T-helper 17 cell (primary cell): ENCODE measurements at places on chromosomes 3 and 15.

DNA sequence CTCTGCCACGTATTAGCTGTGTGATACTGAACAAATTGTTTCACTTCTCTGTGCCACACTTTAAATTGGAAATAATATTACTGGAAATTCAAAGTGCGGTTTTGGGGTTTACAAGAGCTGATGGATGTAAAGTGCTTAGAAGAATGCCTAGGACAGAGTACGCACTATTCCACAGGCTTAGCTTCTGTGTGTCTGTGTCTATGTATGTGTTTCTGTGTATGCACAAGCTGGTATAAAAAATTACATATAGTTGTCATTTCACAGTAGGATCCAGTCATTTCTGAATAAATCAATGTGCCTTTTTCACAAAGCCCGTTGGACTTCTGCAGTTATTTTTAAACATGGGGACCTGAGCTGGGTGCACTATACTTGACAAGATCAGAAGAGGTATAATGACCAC is 370.4 kb downstream of the TUSC7 start:
- DNase-seq, result no peak

DNA sequence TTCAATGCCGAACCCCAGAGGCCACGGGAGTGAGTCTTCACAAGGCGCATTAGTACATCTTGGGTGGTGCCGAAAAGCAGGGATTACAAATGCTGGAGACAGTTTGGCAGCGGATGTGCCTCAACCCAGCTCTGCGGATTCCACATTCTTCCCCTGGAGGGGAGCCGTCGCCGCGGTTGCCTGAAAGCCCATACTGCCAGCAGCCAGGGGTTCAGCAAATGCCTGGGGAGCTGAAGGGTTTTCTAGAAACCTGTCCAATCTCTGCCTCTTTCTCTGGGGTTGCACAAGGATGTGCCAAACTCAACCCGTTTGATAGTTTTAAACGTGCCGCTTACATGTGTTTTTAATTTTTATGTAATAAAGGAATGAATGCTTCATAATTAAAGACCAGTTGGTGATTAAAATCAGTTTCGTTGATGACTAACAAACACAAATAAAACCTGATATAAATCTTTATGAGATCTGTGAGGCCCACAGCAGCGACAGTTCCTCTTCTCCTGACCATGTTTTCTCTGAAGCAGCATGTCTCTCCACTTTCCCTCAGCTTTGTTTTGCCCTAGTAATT is 74.6 kb upstream of the LEKR1 start:
- no peak for DNase-seq

- DNase-seq, result no peak
These were observed 762 bp upstream of the IQSEC1 start for GRCh38 chr3:13074006-13074375.

GRCh38 chr15:83123529-83123928 is 16.1 kb downstream of the TM6SF1 start:
- no peak for DNase-seq

DNA sequence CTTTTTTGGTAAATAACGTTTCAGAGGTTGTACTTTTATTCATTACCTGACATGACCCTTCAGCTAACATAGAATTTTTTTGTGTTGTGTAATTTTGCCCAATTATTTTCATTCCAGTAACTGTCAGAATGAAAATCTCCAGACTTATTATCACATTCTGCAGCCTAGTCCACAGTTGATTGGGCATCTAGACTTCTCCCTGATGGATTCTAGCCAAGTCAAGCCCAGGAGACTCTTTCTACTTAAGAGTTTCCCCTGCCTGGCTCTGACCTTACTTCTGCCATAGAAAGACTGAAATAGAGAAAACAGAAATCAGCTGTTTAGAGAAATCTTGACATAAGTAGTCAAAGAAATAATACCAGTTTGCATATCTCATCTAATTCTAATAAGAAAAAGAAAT is 82.9 kb upstream of the CDAN1 start:
- DNase-seq, result no peak

GRCh38 chr3:153614563-153614962 is 452.5 kb downstream of the RAP2B start:
- no peak for DNase-seq

- DNase-seq, result no peak
These were observed 7.8 kb upstream of the NR2F2 start for GRCh38 chr15:96322536-96323318.

DNA sequence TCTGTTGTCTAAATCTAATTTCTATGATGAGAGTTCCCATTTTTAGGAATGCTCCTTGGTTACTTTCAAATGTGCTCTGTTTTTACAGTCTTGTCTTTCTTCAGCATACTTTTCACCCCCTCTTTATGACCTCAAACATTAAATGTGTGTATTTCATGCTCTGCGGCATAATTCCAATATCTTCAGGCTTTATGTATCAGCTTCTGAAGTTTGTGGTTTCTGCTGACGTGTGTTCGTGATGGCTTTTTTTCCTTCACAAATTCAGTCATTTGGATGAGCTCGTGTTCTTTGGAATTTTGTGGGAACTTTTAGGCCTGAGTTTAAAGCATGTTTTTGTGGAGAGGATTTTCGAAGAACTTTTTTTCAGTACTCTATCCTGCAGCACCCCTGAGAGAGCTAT is 97.7 kb upstream of the CHRNA7 start:
- no peak for DNase-seq

DNA sequence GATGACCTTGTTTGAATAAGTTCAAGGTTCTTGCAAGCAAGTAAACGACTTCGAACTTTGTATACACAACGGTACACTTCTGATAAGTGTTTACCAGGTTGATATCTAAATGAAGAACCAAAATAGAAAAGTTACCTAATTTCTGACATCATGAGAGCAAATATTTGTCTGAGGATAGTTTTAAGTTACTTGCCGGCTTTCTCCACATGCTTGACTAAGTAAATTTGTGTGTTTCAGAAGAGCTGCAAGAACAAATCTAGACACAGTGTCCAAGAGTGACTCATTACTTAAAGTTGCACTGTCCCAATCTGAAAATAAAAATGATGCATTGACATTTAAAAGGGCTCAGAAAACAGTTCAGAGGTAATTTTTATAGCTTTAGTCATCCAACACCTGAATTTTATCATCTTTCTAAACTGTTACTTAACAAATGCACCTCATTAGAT is 115.1 kb downstream of the HERC1 start:
- no peak for DNase-seq

- no peak for DNase-seq
These were observed 32.3 kb downstream of the RNU5B-1 start for GRCh38 chr15:65336493-65337435.

DNA sequence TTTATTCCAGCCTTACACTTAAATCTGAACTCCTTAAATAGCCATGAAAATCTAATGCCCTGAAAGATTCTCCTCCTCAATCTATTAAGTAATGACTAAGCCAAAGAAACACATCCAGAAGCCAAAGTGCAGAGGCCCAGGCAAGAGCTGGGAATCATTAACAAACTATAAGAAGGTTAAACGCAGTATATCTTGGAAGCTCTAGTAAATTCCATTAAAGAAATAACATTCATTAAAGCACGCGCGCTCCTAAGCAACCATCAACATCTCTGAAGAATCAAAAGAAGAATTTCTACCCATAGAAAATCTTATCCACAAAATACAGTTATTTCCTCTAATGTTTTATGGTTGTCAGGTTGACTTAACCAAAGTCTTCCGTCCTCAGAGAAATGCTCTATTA is 29.5 kb downstream of the MB21D2 start:
- no peak for DNase-seq

- DNase-seq, result no peak
These were observed 170.0 kb downstream of the NR2F2 start for GRCh38 chr15:96500508-96500907.

DNA sequence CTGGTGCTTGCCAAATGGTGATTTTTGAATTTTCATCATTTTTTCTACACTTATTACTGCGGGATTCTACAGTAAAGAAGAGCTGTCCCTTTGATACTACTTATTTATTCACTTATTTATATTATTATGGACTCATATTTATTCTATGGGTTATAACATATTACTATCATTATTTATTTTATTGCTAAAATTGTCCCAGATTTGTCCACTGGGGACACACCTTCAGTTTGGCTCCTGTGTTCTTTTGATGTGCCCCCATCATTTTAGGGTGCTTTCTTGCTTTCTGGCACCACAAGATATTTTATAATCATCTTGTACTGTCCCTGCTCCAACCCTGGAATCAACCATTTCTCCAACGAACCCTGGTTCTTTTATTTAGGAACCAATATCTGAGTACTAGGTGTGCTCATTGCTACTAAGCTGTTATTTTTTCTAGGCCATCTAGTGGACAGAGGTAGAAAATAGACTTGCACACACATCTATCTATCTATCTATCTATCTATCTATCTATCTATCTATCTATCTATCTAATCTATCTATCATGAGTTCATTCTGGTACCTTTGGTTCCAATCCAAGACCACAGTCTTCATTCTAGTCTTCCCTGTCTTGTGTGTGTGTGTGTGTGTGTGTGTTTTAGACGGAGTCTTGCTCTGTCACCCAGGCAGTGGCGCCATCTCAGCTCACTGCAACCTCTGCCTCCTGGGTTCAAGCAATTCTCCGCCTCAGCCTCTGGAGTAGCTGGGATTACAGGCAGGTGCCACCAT is 16.0 kb downstream of the SLC22A14 start:
- no peak for DNase-seq

DNA sequence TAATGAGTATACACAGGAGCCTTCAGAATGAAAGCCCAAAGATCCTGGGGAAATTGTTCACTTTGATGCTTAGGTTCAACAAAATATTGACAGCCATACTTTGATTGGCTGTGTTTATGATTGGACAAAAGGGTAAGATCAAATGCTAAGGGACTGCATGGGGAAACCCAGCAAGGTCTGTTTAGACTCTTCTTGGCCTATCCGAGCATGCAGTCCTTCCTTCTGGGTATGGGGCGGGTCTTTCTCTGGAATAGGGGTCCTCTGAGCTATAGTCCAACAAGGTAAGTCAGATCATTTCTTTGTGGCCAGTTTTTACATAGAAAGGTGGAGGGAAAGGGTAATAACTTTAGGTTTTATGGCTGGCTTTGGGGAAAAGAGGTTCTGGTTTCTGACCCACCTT is 52.9 kb upstream of the ACKR4 start:
- no peak for DNase-seq

DNA sequence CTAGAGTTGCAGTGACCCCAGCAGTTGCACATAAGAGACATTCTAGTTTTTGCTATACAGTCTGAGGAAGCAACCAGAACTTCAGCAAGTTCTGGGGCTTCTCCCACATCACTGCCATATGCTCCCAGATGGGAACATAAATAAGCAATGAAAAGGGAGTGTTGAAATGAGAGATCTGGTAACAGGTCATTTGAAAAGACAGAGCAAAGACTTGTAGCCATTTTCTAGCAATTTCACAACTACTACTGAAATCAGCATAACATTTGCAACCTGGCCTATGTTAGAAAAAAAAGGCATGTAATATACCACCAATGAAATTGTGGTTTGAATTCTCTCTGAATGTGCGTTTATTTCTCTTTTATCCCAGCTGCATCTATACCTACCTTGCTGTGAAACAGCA is 57.5 kb downstream of the NUDT16 start:
- no peak for DNase-seq

DNA sequence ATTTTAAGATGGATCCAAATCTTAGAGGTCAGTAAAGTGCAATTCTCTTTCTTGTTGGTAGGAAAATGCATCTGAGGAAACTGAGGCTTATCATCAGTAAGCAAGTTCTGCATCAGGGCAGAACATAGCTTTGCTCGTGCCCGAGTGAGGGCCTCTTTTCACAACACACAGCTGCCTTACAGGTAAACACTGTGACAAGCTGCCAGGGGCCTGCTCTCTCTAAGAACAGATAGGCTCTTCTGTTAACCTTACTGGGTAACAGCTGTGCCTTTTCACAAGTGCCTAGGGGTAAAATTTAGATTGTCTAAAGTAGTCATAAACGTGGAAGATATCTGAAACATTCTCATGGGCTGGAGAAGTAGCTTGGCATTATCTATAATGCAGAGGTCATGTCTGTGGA is 118.1 kb downstream of the C3orf38 start:
- no peak for DNase-seq

GRCh38 chr3:58308728-58309127 is 2.4 kb downstream of the HTD2 start:
- no peak for DNase-seq

DNA sequence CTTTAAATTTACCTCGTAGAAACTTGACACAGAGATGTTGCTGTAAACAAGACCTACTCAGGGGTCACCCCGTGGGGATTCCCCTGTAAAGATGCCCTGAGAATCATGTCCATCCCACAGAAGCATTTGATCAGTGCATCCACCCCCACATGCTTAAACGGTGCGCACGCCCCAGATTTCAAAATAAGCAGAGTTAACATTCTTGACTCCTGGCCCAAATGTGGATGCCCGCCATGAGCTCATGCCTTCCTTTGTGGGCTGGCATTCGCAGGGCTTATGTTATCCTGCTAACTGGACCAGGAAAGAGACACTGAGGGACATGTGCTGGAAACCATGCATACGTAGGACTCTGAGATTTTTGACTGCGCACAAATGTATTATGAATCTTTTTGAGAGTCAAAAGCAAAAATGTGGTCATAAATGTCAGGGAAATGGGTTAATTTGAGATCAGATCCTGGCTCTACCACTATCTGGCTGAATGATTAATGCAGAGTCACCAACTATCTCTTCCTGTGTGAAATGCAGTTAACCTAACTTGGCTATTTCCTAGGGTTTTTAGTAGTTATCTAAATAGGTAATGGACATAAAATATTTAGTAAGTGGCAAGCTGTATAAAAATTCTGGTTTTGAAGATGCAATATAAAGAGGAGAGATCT is 9.1 kb upstream of the TP63 start:
- no peak for DNase-seq

- no peak for DNase-seq
These were observed 36.2 kb downstream of the SEMA5B start for GRCh38 chr3:122991236-122991985.

DNA sequence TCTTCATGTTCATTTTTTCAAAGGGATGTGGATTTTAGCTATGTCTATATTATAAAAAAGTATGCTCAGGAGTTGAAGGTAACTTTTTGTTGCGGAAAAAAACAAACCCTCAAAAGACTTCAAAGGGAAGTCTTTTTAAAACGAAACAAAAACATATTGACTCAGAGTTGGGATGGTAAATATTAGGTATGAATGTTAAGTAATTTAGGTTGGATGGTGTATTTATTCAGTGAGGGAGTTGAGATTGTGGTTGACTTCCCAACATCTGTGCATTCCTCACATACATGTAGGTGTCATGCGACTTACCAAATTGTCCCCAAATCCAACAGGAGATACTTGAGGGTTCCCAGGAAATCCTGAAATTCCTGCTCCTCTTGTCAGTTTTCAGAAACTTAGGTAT is 32.7 kb upstream of the PLSCR5 start:
- no peak for DNase-seq

DNA sequence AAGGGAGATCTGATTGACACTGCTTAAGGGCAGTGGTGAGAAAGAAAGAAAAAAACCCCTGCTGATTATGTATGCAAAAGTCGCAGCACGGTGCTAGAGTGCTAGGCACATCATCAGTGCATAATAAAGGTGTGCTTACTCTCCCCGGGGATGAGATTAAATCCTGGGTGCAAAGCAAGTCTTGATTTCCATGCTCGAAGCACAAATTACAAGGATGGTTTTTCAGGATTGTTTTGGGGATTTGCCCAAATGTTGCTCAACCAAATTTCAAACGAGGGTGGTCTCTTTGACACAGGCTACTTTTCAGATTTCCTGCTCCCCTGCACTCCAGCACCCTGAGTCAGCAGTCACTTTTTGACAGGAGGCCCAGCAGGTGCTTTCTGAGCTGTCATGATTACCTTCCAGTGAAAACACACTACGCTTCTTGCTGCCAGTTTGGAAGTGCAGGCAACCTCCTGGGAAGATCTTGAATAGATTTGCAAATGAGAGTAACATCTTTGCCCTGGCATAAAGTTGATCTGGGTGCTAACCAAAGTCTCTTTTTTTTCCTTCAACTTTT is 167.5 kb upstream of the TRIM42 start:
- DNase-seq, result no peak
